Spinal cord (tissue), 10 donors: ENCODE measurements at places on chromosomes 7 and 10.

- no peak for DNase-seq
Measured at GRCh38 chr7:120733143-120733542, 124.8 kb downstream of the TSPAN12 start.

- DNase-seq: no peak
Measured at GRCh38 chr10:21160116-21160515, 263.0 kb upstream of the NEBL start.

- DNase-seq: no peak
Measured at GRCh38 chr7:20602306-20602705, 13.2 kb upstream of the ABCB5 start.

DNA sequence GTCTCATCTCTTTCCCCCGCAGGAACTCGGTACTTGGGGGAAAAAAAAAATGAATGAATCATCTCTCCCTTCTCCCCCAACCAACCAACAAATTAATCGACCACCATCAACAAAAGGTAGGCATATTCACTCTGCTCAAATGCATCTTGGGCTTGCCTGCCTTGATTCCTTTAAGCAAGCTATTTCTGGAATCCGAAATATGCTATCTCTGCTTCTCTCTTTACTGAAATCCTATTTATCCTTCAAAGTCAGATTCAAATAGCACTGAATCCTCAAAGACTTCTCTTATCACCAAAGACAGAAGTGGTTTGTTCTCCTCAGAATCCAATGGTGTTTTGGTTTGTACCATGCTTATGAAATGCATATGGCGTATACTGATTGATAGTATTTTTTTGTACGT lies 49.6 kb upstream of the TPK1 start:
- no peak for DNase-seq

GRCh38 chr7:74129887-74130286 lies 44.3 kb upstream of the EIF4H start:
- DNase-seq: no peak

- no peak for DNase-seq
Measured at GRCh38 chr7:92682330-92682729, 92.1 kb upstream of the FAM133B start.

DNA sequence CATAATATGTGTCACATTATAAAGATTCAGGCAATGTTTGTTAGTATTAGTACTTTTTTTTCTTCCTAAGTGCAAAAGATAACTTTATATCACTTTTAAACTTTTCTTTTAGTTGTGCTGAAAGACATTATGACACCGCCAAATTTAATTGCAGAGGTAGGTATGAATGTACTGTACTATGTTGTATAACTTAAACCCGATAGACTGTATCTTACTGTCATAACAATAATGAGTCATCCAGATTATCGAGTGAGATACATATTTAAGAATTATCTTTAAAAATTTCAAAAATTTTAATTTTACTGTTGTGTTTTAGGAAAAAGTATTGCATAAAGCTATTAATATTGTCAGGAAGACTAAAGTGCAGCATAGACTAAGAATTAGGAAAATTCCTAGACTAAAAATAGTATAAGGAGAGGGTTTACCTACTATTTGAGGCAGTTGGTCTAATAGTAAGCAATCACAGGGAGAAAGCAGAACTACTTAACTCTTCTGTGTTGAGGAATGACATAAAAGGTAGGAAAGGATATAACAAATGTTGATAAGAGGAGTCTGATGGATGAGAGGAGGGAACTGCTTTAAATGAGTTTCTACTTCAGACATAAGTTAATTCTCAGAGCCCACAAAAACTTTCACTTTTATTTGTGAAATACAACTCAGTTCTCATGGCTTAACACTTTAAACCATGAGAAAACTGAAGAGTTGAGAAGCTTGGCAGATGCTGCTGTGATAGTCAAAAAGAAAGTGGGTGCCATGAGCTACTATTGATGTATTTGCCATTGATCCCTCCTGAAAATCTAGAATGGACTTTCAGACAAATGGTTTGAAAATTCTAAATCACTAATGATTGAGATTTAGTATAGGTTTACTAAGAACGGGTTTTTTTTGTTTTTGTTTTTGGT lies 67.8 kb downstream of the PTEN start:
- DNase-seq: no peak

DNA sequence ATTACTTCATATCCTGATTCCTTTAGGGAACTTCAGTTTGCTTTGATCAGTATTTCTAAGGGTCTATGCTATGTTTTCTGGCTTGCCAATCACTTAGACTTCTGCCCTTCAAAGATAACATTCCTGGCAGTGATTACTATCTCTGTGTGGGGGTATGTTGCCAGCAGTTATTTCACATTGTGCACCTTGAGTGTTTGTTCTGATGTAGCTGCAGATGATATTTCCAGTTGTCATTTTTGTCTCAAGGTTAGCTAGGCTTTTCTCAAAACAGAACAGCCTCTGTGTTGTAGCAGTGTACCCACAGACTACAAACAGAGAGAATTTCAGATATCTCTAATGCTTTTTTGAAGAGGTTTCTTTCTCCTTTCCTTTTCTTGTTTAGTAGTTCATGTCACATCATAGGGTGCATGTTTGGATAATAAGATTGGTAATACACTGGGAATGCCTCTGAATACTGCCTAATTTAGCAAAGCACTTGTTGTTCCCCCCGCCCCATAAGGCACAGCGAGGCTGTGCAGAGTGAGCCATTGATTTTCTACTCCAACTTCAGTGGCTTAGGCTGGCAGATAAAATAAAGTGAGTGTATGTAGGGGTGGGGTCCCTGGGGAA lies 134.7 kb upstream of the AGR3 start:
- DNase-seq: no peak

GRCh38 chr7:130353196-130353595 lies 8.6 kb downstream of the CPA5 start:
- DNase-seq: no peak

- DNase-seq: no peak
Measured at GRCh38 chr7:36810489-36810888, 86.2 kb upstream of the AOAH start.

GRCh38 chr10:79202188-79203013 lies 133.6 kb downstream of the ZMIZ1 start:
- no peak for DNase-seq

GRCh38 chr10:33818343-33818742 lies 483.9 kb upstream of the NRP1 start:
- DNase-seq: no peak

DNA sequence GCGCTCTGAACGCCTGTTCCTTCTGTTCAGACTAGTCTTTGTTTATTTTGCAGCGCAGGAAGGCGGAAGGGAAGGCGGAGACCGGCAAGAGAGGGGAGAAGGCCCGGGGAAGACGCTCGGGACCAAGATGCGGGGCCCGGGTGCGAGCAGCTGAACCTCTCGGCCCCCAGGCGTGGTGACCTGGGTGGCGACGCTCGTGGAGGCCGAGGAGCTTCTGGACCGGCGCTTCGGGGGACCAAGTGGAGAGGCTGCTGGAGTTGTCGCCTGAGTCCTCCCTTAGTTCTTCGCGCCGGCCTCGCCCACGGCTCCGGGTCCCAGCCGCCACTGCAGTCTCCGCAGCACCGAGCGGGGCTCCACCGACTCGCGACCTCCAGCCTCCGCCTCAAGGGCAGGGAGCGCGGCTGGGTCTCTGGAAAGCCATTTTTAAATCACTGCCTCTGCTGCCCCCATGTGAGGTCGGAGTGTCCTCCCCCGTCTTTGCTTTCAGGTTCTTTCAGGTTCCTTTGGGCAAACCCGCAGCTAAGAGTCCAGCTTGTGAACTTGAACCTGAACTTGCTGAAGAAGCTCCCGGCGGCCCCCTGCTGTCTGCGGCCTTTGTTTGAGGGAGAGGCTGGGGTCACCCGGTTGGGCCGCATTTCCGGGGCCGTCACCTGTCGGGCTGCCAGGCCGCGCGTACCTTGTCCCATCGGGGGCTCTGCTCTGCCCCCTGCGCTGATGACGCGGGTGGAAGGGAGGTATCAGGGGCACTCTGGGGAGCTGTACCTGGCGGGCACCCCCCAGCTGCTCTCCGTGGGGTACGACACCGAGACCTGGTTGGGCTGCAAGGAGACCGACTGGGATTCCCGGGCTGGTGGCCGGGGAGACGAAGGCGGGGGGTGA lies 136.0 kb downstream of the KIF20B start:
- no peak for DNase-seq

DNA sequence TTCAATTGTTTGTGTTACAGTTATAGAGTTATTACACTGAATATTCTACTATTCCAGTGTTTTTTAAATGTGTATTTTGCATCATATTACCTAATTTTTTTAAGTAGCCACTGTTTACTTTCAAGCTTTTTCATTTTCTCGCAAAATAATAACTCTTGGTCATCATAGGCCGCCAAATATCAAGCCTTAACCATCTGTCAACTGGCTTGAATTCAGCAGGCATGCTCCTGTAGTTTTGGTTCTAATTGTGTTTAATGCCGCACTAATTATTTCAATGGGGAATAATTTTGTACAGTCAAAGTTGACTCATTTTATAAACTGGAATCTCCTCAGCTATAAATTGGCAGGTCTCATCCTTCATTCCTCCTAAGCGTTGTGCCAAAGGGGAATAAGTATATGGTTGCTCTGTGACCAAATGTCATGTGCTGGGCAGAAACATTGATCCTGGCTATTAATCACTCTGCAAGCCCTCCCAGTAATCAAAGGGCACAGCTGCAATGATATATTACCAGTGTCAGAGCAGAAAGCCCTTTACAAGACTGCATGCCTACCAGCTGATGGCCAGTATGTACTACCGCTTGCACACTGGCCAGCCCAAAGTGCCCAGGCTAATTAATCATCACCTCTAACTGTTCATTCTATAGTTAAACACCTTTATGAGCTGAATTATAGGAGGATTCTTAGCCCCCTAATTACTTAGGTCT lies 74.8 kb downstream of the SKAP2 start:
- DNase-seq: no peak

DNA sequence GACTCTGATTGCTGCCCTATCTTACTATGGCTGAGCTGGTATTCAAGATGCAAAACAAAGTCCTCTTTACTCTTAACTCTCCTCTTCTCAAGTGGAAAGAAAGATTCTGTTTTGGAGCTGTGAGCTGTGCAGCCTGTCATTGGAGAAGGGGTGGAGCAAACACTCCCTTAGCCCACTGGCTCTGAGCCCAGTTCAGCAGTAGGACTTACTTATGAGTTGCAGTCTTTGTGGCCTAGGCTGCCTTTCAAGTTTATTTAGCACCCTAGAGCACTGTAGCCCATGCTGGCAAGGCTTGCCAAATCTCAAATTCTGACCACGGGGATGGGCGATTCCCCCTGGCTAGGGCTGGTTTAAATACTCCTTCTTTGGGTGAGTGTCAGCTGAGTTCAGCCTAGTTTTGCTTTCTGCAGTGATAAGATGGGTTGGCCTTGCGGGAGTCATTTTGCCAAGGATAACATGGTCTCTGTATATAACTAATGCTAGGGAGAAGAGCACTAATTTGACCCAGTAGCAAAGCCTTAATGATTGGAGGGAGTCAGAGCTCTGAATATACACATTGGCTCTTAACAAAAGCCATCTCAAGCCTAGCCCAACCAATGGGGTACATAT lies 110.2 kb downstream of the MYO3A start:
- DNase-seq: peak; percentile 2

DNA sequence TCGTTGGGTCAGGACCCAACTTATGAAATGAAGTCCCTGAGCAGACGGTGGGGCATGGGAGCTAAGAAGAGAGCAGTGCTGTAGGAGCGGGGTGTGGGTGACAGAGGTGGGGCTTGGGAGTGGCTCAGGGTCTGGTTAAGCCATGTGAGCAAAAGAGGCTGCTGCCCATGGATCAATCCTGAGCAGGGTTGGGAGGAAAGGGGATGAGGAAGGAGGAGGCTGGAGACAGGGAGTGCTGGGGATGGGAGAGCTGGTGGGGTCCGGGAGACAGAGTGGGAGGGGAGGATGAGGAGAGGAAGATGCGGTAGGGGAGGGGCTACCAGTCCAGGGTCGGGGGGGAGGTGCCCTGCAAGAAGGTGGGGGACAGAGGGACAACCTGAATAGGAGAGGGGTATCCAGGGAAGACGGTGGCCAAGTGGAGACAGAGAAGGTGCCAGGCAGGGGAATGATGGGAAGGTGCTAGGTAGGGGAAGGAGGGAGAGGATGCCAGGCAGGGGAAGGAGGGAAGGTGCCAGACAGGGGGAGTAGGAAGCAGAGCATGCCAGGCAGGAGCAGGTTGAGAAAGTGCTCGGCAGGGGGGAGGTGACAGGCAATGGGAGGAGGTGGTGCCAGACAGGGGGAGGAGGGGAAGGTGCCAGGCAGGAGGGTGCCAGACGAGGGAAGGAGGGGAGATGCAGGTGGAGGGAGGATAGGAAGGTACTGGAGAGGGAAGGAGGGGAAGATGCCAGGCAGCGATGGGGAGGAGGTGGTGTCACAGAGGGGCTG lies 27.5 kb upstream of the SMARCD3 start:
- no peak for DNase-seq

DNA sequence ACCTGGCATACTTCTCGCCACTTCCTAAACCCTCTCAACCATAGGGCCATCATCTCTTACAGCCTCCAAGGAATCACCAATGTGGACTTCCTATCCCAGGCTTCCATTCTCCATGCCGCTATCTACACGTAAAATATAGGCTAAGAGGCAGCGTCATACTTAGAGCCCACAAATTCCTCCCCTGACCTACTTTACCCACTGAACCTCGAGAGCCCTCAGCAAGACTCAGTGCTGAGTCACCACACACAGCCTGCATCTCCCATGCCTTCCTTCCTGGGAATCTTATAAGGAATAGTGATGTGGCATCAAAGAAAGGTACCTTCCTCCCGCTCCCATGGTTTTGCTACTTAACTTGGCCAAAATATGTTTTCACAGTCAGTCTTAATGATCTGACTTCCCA lies 435.6 kb upstream of the NFE2L3 start:
- DNase-seq: no peak

DNA sequence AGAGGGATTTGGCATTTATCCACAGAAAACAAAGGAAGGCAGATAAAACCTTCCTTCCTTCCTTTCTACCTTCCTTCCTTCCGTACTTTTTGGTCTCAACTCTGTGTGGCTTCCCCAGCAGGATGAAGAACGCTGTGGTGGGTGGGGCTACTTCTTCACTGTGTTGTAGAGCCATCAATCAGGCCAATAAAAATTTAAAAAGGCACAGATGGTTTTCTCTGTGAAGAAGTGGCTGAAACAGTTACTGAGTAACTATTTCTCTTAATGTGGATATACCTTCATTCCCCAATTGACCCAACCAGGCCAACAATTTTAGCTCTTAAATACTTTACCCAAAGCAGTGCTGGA lies 75.8 kb downstream of the ZNF92 start:
- no peak for DNase-seq
